ENCODE measurements at places on chromosomes 1 and 21. TPM values are rescaled to one million over a fixed set of nuclear protein-coding genes. Genes with fewer than 3 reads are reported as not detected.

LDLRAD2 gene
- not detected for total RNA-seq

DNA sequence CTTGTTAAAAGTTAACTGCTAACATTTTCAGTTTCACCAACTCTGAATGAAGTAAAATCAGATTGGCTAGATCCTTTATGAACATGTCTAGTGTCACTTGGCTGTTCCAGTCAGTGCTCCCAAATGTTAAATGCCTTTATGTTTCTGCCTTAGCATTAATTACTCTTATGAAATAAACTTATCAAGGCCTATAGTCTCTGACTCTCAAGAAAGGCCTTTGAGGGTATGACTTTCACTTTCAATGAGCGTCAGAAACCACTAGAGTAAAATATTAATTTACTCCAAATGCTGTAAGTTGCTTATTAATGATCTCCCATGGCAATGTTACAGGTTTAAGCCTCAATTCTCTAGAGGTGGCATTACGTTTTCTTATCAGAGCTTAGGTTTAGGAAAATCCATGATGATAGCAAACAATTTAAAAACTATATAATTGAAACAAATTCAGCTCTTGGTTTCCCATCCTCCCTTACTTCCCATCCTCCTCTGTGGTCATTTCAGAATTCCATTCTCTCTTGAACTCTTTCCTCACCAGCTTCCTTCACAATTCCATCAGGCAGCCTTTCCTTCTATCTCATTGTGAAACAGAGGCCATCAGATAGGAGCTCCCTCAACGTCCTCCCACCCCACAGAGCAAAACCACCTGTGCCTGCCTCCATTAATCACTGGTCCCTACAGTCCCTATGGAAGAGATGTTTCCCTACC is 108.6 kb upstream of the COP1 start:
- no peak for DNase-seq

GRCh38 chr1:182051938-182052337 is 9.6 kb downstream of the ZNF648 start:
- no peak for DNase-seq

DNA sequence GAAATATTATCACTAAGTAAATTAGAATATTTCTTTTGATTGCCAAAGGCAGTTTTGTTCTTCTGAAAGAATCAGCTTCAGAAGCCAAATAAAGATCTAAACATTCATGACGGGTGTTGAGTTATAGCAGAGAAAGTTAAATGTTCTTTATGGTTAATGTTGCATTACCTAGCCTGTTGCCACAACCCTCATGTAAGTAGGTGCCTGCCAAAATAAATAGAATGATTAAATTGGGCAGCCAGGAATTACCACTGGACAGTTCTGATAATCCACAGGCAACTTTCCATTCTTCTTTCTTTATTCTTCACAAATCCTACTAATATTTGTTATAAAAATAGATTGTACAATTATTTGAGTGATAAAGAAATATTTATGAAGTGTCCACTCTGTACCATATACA is 217.9 kb upstream of the NRIP1 start:
- DNase-seq = no peak

DNA sequence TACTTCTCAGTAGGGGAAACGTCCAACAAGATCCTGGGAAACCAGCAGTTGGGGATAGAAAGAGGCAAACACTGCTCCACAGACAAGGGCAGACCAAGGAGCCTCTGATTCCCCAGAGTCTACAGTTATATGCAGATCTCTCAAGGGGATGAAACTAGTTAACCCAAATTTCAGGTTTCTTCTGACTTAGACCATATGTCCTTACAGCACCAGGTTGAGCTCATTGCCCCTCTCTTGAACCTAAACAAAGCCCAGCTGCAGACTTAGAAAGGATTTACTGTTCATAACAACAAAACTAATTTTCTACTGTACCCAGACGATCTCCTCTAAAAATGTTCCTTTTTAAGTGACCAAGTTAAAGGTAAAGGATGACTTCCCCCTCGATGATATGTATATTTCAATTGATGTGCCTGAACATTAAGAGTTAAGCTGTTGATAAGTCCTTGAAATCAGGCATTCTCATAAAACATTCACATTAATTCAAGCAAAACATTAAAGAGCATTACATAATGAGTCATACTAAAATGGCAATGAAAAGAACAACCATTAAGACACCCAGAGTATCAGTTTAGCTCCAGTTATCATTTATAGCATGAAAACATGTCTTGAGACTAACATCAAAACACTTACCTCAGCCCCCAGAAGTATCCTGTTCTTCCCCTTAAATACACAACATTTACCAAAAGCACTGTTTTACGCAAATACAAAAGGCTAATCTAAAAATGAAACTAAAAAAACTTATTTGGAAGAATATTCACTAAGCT is 24.1 kb downstream of the SMYD3 start:
- no peak for DNase-seq

RPE65 gene
- total RNA-seq = not detected

DNA sequence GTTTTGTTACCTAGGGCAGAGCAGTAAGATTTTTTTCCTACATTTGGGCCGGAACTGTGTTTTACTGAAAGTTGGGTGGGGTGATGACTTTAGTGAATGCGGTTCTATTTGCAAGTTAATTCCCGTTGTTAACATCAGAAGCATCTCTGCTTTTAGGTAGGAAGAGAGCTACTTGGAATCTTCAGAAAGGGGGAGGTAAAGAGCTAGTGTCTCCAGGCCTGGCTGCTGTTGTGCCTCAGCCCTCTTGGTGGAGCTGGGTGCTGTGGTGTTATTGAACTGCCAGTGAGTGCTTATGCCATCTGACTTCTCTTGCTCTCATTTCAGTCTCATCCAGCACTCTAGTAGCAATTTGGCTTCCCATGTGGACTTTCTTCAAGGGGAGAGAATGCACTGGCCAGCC is 3.4 kb downstream of the KDM4A start:
- no peak for DNase-seq

GRCh38 chr1:151211972-151212705 is 13.8 kb downstream of the PIP5K1A start:
- no peak for DNase-seq

DNA sequence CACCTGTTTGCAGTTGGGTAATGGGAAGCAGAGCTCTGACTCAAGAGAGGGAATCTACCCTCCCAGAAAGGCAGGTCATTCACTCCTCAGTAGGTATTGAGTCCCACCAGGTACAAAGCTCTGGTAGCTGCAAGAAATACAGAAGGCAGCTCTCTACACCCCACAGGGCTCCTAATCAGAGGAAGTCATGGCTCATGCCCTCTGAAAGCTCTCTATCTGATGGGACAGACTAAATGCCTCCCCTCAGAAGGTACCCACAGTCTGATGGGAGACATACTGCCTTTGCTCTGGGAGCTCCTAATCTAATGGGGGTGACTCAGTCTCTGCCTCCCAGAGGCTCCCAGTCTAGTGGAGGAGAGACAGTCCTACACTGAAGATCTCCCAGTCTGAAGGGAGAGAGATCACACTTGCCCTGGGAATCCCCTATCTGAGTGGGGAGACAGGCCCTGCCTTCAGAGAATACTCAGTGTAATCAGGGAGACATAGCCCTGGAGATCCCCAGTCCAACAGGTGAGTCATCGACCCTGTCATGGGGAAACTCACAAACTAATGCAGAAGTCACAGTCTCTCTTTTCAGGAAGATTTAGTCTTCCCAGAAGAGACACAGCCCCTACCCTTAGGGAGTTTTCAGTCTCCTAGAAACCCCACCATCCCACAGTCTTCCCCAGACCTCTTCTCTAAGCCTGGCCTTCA is 23.7 kb downstream of the CAMK1G start:
- no peak for DNase-seq

DNA sequence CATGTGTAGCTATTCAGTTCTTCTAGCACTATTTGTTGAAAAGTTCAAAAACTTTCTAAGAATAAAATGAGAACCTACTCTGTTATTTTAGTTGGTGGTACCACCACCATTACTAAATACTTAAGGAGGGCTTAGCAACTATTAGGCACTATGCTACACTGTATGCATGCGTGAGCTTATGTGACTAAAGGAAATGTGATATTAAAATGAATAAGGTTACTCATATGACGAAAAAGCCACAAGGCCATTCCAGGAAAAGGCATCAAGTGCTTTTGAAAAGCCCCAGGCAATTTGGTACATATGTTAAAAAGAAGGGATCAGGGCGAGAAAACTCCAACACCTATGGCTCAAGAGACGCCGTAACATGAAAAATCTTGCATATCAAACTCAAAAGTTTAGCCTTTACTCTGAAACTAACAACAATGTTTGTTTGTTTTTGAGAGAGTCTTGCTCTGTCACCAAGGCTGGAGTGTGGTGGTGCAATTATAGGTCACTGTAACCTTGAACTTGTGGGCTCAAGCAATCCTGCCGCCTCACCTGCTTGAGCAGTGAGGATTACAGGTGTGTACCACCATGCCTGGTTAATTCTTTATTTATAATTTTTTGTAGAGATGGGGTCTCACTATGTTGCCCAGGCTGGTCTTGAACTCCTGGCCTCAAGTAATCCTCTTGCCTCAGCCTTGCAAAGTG is 42.5 kb downstream of the EPRS1 start:
- DNase-seq = no peak

GRCh38 chr1:179241530-179242097 is 12.1 kb upstream of the ABL2 start:
- no peak for DNase-seq

TEX38 gene
- not detected for total RNA-seq

BARHL2 gene
- not detected for total RNA-seq

- DNase-seq = no peak
Measured at GRCh38 chr1:89641781-89642180, 8.9 kb downstream of the LRRC8C start.

DNA sequence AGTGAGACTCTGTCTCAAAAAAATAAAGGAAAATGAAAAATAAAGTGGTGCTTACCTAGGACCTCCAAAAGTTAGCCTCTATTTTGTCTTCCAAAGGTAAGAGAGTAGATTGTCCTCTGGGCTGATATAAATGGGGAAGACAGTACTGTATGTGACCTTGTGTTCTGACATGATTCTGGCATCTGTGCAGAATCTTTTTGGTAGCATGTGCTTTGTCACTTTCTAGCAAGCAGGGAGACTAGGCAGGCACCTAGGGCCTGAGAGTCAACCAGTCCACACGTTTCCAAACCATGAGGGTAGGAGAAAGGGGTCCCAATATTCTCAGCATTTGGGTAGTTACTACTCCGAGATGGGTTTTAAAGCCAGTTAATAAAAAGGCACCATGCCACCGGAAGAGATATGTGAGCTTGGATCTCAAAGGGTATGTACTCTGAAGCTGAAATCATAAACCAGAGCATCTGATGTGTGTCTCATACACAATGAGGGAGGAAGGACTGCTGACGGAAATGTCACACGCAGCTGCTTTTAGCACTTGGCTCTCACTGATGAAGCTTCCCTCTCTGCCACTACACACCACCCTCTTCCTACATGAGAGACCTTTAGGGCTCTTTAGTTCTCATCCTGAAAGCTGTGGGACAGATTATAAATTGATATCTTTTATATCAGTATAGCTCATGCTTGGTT is 27.0 kb upstream of the SLC16A1 start:
- DNase-seq = no peak

GRCh38 chr1:6909401-6909800 is 124.1 kb downstream of the CAMTA1 start:
- no peak for DNase-seq

- no peak for DNase-seq
Measured at GRCh38 chr21:38660333-38661196, 145.2 kb upstream of the ETS2 start.

DNA sequence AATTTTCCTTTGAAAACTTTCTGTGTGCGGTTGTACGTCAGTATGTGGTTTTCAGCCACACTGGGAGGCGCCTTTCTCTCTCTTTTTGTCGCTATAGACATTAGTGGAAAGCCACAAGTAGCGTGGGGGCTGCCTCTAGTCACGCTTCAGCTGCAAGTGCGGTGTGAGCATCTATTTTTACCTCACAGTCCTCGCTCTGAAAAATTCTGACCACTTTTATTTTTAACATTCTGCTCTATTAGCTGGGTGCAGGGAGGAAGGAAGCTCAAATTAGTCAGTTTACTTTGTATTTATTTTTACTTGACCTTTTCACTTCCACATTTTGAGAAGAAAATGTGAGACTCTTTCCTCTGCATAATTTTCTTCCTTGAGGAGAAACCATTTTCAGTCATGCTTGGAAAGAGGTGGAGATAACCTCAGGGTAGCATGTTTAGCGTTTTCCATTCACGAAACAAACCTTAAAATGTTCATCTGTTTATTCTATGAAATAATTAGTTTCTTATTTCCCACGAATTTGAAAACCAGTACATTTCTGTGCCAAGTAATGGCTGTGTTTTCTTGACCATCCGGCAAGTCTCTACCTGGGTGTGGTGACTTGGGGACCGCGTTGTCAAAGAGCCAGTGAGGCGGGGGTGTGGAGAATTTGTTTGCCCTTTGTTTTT is 35.6 kb downstream of the ADARB1 start:
- DNase-seq = no peak

GRCh38 chr1:118960026-118960561 is 28.0 kb downstream of the TBX15 start:
- no peak for DNase-seq

F5 gene
- 0.13 TPM for total RNA-seq

DNA sequence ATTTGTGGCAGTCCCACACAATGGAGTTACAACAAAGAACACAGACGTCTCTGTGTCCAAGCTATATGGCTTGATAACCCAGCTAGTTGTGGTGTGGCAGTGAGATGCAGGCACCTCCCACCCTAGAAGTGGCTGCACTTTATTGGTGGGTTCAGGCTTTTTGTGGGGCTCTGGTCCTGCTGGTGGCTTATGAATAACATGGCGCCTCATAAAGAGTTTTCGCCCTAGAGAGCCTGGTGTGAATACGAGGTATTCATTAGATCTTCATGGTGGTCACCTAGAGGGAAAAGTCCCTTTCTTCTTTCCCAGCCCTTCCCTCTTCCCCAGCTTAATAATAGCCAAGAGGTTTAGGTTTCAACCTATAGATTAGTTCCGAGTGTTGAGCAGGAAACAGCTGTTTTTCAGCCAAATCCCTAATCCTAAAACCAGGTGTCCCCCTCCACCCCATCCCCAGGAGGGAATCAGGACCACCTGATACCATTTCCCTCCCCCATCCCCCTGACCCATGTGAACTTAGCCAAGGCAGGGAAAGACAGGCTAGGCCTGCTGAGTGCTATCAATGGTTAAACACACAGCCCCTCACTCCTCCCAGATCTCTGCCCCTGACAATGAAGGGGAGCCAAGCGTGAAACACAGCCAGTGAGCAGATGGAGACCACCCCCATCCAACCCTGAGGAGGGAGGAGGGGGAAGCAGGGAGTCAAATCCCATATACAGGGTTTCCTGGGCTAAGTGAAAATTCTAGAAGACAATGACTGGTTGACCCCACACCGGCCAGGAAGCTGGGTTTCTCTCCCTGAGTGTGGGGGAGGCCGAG is 58.2 kb downstream of the NFASC start:
- no peak for DNase-seq

- DNase-seq = no peak
Measured at GRCh38 chr1:33080373-33080772, 580 bp upstream of the AZIN2 start.

GRCh38 chr1:228830954-228831481 is 95.7 kb downstream of the RHOU start:
- DNase-seq = no peak

C1orf167 gene
- not detected for total RNA-seq

- no peak for DNase-seq
Measured at GRCh38 chr21:40335704-40336103, 468.5 kb downstream of the PCP4 start.

TDRD10 gene
- 3.8 TPM for total RNA-seq

GRCh38 chr1:28102189-28102588 is 13.8 kb upstream of the EYA3 start:
- no peak for DNase-seq
